ENCODE measurements at places on chromosomes 7 and 10.
A peak's percentile ranks its signal among the peaks of the same experiment; 100 is the strongest.

GRCh38 chr10:33249659-33250345 lies 84.7 kb downstream of the NRP1 start:
- DNase-seq, result no peak

GRCh38 chr10:18567343-18567856 lies 84.0 kb downstream of the NSUN6 start:
- no peak for DNase-seq

DNA sequence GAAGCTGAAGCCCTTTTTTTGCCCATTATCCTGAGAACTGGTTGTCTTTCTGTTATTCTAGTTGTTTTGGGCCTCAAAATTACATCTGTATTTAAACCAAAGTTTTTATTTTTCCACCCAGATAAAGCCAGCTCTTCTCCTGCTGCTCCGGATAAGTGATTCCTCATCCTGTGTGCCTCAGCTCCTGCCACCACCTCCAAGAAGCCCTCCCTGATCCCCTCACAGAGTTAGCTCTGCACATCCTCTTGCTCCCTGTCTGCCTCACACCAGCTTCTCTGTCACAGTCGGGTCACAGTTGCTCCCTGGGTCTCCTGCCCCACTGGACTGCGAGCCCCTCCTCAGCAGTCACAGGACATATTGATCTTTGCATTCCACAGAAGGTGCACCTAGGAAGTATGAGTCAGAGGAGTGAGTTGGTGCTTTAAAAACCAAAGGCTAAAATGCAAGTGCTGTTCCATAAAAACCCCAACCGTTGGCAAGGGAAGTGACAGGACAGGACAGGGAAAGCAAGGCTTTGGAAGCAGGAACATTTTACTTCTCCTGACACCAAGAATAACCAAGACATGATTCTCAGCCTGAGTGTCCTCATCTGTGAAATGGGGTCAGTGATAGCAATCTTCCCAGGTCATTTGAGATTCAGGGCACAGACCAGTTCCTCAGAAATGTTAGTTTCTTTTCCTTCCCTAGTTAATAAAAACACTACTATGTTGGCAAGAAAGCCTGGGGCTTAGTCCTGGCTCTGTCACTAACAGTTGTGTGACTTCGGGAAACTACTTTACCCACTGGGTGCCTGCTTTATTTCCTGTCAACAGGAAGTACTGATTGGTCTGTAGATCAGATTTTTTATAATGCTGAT lies 36.5 kb upstream of the EEPD1 start:
- no peak for DNase-seq

DNA sequence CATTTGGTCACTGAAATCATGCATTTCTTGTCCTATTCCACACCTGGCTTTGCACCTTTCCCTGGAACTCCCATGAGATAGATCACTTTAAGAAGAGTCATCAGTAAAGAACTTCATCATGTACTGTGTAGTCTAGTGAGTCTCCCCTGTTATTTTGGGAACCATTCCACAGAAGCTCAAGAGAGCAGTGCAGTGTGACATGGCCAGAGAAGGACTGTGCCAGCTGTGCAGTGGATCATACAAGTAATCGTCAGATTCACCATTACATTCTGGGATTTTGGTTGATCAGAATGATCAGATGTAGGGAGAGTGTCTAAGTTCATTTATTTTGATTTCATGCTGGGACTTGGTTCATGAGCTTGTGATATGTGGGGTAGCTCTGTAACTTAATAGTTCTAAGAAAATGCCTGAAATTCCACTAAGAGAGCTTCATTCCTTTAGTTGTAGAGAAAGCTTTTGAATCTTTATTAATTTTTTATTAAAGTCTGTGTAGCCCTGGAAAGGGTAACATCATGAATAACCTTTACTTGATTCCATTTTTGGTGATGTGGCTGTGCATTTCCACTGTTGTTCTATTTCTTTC lies 166.8 kb downstream of the SUGCT start:
- no peak for DNase-seq

- DNase-seq, result no peak
These were observed 102.4 kb downstream of the OAT start for GRCh38 chr10:124316326-124316725.

GRCh38 chr7:13032084-13032483 lies 344.7 kb downstream of the ARL4A start:
- no peak for DNase-seq

- DNase-seq, result no peak
These were observed 1.2 kb downstream of the LGI1 start for GRCh38 chr10:93758891-93759410.

- DNase-seq, result no peak
These were observed 588.0 kb downstream of the CALN1 start for GRCh38 chr7:71824006-71824760.

DNA sequence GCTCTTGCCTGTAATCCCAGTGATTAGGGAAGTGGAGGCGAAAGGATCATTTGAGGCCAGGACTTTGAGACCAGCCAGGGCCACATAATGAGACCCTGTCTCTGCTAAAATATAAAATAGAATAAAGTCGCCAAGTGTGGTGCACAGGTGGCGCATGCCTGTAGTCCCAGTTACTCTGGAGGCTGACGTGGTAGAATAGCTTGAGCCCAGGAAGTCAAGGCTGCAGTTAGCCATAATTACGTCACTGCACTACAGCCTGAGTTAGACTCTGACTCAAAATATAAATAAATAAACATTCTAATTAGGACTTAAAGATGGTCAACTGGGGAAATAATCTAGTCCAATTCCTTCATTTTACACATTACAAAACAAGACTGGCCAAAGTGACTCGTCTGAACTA lies 768 bp downstream of the CHCHD2 start:
- no peak for DNase-seq

DNA sequence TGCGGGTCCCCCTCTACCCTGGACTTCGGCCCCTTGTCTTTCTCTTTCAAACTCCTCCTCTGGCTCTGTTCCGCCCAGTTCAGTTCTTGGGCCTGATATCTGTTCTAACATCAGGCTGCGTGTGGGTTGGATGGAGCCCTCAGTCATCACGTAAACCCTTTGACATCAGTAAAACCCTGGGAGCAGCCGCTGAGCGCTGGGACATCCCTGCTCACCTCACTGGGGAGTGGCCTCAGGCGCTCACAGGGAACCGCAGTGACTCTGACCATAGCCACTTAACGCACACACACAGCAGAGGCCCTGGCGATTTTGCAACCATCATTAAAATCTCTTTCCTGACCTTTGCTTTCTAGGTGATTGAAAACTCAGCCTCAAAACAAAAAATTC lies 113.3 kb downstream of the CYTH3 start:
- DNase-seq, result no peak

DNA sequence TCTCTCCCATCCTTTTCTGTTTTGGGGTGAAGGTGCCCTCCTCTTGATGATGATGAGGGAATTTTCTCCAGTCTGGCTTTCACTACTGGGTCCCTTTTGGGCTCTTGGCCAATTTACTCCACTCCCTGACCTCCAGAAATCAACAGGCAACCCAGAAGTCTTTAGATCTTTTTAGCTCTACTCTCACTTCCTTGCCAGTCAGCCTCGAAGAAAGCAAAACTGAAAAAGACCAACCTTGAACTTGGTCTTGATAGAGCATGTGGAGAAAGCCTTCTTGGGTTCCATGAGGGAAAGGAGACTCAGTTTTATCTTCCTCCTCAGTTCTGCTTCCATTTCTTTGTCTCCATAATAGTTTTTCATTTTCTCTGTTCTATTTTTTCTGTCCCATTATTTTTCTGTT lies 91.4 kb upstream of the NPVF start:
- no peak for DNase-seq

GRCh38 chr7:28922624-28923331 lies 35.4 kb downstream of the TRIL start:
- peak; percentile 29 for DNase-seq

DNA sequence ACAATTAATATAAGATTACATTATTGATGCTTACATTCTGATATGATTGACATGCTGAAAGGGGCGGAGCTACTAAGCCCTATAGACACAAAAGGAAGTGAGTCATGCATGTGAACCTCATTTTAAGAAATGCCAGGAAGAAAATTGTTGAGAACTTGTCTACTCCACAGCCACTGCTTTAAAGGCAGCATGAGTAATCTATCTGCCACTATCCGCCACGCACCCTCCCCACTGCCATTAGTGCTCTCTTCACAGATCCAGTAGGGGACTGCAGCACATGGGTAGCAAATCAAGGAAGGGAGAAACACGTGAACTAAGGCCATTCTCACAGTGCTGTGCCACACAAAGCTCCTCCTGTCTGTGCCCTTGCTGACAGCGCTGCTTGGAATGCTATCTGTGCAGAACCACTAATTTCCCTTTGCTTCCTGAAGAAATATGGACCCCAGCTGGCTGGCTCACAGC lies 524.8 kb downstream of the GRM8 start:
- DNase-seq, result no peak

- no peak for DNase-seq
These were observed 164.2 kb upstream of the DPP6 start for GRCh38 chr7:153887749-153888569.

- no peak for DNase-seq
These were observed 2.4 kb downstream of the RBM20 start for GRCh38 chr10:110646417-110647135.

- no peak for DNase-seq
These were observed 15.3 kb upstream of the CFAP69 start for GRCh38 chr7:90229682-90230081.

DNA sequence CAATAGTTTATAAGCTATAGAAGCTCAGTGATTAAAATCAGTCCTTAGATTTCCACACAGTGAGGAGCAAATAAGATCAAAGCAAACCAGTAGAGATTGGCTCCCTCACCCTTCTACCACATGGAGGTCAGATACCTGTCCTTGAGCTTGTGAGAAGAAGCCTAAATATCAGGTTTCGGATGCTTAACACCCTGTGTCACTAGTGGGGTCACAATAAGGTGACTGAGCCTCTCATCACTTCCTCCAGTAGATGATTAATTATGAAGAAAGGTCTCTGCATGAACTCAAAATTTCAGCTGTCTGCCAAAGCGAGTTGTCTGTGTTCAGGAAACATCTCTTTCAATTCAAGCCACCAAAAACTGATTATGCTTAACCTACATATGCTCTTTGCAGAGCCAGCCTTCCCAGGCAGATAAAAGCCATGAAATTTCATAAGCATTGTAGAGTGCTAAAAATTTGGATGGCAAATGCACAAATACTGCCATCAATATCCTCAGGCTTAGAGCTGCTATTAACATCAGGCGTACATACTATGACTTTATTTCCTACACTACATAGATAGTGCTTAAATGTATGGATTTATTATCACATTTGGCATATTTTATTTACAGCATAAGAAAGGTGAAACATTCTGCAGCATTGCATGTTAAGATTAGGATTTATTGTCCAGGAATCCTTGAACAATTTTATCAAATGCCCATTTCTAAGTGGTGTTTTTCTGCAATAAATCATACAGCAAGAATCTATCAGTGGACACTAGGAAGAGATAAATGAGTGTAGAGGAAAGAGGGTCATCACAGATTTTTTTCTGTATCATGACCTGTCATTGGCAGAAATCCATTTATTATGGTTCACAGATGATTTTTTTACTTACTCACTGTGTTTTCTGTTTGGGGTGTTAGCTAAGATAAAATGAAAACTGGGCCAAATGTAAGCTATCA lies 285.1 kb upstream of the SP8 start:
- DNase-seq, result no peak

DNA sequence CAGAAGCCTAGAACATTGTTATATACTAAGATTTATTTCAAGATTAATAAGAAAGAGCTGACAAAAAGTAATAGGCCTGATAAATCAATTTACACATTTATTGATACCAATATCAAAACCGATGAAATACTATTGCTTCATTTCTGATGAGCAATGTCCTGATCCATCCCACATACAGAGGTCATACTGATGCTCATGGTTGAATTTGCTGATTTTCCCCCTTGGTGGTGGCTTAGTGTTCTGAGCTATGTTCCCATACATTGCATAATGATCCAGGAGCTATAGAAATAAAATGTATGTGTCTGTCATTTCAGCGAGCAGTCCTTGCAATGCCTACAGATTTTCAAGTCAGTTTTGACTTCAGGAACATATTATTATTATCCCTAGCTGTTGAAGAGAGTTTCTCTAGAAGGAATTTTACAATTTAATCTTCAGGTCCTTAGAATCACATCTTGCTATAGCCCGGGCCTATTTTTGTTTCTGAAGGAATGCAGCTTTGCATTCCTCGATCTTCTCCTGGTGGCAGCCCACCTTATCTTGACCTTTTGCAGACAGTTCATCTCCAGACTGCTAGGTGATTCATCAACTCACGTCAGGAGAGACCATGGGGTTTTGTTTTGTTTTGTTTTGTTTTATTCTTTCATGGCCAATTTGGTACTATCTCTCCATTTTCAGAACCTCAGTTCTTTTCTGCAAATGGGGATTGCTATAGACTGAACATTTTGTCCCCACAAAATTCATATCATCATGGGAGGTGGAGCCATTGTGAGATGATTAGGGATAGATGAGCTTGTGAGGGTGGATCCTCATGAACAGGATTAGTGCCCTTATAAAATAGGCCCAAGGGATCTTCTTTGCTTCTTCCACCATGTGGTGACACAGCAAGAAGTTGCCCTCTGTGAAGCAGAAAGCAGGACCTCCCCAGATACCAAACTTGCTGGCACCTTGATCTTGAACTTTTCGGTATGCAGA lies 465.6 kb upstream of the IGFBP3 start:
- no peak for DNase-seq

DNA sequence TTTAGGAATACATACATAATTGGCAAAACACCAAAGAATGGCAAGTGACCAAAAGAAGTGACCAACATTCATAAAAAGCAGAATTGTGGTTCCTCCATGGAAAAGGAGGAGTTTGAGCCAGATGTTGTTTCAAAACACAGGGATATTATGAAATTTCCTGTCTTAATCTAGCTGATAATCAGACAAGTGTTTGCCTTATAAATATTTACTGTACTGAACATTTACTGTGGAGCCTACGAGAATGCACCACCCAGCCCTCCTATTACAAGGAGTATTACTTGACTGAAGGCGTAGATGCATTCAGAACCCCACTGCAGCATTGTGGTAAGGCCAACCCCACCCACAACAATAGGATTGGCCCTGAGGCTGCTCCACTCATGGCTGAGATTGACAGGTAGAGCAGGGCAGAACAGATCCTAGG lies 118.9 kb downstream of the AKR1D1 start:
- no peak for DNase-seq

DNA sequence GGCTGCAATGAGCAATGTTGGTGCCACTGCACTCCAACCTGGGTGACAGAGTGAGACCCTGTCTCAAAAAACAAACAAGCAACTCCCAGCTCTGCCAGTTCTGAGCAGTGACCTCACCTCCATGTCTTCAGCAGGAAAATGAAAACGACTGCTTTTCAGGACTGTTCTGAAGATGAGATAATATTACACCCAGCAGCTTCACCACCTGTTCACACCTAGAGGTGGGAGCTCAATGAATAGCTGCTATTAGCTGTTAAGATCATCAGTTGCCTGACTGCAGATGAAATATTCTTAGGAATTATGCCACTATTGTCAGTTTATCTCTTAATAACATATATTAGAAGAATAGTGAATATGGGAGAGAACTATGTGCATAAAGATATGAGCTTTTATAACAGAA lies 48.4 kb upstream of the CYTH3 start:
- no peak for DNase-seq

- no peak for DNase-seq
These were observed 24.0 kb downstream of the CNNM1 start for GRCh38 chr10:99353182-99353581.

All from activated T-cell treated with anti-CD3 and anti-CD28 coated beads for 24 hours (primary cell).